ENCODE measurements at places on chromosomes 2 and 18. TPM values are rescaled to one million over a fixed set of nuclear protein-coding genes. Genes with fewer than 3 reads are reported as not detected.

FIGLA gene
- not detected for total RNA-seq

GRCh38 chr2:79977792-79978191 is 326.8 kb downstream of the LRRTM1 start:
- no peaks in the 10 kb centered on the region for H3K4me1 ChIP-seq
- H3K27ac ChIP-seq = no peak overlapping the region
- H3K27me3 ChIP-seq = no peaks in the 10 kb centered on the region
- H3K36me3 ChIP-seq = no peaks in the 10 kb centered on the region
- no peak for DNase-seq
- no peak overlapping the region for H3K4me3 ChIP-seq

TP53I3 gene
- 44.1 TPM for total RNA-seq

DNA sequence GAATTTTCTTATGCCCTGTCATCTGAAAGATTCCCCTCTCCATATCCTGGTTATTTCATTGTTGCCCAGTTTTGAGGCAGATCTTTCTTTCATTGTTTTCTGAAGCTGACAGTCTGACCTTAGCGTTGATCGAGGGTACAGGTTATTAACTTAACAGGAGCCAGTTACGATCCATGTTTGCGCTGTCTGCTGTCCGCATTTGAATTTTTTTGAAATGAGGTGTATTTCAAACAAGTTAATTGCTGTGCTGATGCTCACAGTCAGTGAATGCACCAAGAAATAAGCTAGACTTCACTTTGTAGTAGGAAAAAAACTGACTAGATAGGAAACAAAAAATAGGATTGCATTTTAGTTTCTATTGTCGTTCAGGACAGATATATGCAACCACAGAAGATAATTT is 34.8 kb upstream of the SPAG16 start:
- DNase-seq = no peak

CHRNG gene
- total RNA-seq = not detected

- no peaks in the 10 kb centered on the region for H3K4me1 ChIP-seq
- no peak for DNase-seq
- peaks cover 17% of the 10 kb centered on the region for H3K27me3 ChIP-seq
Measured at GRCh38 chr2:23386339-23387220, 1.6 kb downstream of the KLHL29 start.

- DNase-seq = peak; percentile 94
- no peaks in the 10 kb centered on the region for H3K36me3 ChIP-seq
- no peak overlapping the region for H3K4me3 ChIP-seq
- H3K27ac ChIP-seq = peak overlapping the region; percentile 79
- peaks cover 43% of the 10 kb centered on the region for H3K4me1 ChIP-seq
Measured at GRCh38 chr2:113965644-113966043, 75.8 kb downstream of the ACTR3 start.

DNA sequence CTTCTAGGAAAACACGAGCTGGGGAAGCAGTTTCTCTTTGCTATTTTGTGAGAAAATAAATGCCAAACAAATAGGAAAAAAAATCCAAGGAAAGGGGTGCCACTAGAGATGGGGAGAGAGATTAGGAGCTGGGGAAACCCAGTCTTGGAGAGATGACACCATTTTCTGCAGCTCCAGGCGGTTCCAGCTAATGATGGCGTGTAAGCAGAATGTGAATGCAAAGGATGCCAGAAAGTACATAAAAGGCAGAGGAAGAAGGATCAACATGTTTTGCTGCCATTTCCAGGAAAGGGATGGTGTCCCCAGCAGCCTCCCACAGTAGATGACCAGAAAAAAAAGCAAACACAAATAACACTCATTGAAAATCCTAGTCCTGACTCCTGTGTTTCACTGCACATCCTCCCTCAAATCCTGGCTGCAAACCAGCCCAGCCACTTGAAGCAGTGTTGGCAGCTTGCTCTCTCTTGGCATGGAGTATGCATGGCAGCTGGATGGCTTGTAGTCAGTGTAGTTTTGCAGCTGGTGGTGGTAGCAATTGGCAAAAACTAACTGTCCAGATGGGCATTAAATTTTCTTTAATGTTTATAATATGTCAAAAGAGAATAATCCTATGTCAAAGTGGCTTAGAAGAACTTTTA is 93.6 kb downstream of the FTCDNL1 start:
- H3K4me1 ChIP-seq = no peaks in the 10 kb centered on the region
- DNase-seq = no peak
- no peak overlapping the region for H3K4me3 ChIP-seq
- H3K27ac ChIP-seq = no peak overlapping the region
- no peaks in the 10 kb centered on the region for H3K36me3 ChIP-seq

GRCh38 chr2:27730261-27730662 is 41.3 kb upstream of the MRPL33 start:
- no peaks in the 10 kb centered on the region for H3K27me3 ChIP-seq
- no peak overlapping the region for H3K4me3 ChIP-seq
- H3K4me1 ChIP-seq = peaks cover 42% of the 10 kb centered on the region
- H3K27ac ChIP-seq = no peak overlapping the region
- H3K36me3 ChIP-seq = no peaks in the 10 kb centered on the region

DNA sequence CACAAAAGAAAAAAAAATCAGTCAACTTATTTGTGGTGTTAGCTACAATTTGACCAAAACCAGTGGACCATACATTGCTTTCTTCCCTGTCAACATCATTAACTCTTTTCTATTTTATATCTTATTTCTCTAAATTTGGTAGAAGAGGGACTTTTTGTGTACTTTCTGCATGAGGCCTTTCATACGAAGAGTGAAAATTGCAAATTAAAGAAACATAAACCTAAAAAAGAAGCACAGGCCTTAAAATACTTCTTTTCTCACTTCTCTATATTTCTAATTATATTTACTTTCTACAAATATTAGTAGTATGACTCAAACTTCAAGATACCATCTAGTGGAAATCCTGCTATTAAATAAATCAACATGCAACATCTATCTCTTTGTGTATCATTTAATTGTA is 1073.4 kb upstream of the ZEB2 start:
- no peaks in the 10 kb centered on the region for H3K4me1 ChIP-seq
- no peak overlapping the region for H3K27ac ChIP-seq
- no peaks in the 10 kb centered on the region for H3K27me3 ChIP-seq
- no peak for DNase-seq
- H3K36me3 ChIP-seq = no peaks in the 10 kb centered on the region
